ENCODE measurements at places on chromosomes 16 and 17.

GRCh38 chr17:4204190-4204589, 59.6 kb downstream of the ANKFY1 start:
- DNase-seq = no peak

DNA sequence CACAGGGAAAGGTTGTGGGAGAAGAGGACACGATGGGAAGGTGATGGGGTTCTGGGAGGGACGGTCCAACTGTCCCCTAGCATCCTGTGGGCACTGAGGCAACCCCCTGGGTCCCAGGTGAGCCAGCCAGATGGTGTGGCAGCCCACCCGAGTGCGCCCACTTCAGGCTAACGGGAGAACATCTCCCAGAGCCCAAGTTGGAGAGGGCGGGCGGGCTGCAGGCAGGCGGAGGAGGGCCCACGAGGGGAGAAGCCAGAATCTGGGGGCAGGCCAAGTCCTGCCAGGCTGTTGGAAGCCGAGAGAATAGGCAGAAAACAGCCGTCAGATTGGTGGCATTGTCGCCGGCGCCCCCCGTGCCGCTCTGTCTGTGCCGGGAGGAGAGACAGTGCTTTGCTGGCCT, 13.8 kb upstream of the ABCC3 start:
- no peak for DNase-seq

DNA sequence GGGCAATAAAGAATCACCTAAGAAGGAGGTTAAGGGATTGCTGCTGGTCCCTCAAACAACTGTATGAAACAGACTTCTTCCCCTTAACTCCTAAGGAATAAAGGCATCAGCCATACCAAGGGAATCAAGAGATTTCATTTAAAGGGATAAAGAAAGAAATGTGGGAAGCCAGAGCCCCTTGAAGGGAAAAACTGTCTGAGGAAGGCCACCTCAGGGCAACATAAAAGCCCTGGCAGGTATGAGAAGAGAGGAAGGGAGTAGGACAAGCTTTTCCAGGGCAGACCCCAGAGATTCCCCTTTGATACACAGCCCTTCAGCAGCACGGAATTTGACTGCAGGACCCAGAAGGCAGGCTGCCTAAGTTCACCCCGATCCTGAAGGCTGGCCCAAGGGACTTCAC, 43.5 kb downstream of the COG7 start:
- DNase-seq = no peak

- DNase-seq = no peak
These were observed 21.2 kb upstream of the LGALS9 start for GRCh38 chr17:27609611-27610303.

- DNase-seq = no peak
These were observed 141.9 kb upstream of the CDH5 start for GRCh38 chr16:66224626-66225025.

GRCh38 chr16:10859020-10859419, 18.0 kb upstream of the CIITA start:
- DNase-seq = no peak

GRCh38 chr17:77847221-77848085, 111.0 kb upstream of the TNRC6C start:
- no peak for DNase-seq

DNA sequence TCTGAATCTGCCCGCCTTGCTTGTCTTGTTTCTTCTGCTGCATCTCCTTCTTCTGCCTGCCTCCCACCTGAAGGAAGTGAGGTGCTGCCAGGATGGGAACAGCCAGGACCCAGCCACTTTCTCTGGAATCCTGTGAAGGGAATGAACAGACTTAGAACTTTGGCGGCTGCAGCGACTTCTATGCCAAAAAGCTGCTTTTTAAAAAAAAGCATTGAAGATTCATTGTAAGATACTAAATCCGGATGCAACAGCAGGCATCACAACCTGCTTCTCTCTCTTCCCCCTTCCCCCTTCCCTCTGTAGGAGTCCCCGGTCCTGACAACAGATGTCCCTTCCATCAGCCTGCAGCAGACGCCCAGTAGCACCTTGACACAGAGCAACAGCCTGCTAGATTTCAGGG, 176.3 kb downstream of the HS3ST4 start:
- no peak for DNase-seq

DNA sequence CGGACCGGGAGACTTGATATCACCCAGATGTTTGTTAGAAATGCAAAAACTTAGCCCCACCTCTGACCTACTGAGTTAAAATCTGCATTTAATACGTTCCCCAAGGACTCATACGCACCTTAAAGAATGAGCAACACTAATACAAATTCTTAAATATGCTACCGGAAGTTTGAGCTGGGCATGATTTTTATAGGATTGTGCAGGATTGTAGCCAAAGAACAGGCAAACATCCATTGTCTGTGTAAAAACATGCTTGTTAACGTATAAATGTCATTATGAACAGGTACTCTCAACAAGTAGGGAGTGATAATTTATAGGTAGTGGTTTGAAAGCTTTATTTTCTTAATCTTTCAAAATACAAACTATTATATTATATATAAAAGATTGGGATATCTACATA, 22.3 kb upstream of the COX10 start:
- DNase-seq = no peak

DNA sequence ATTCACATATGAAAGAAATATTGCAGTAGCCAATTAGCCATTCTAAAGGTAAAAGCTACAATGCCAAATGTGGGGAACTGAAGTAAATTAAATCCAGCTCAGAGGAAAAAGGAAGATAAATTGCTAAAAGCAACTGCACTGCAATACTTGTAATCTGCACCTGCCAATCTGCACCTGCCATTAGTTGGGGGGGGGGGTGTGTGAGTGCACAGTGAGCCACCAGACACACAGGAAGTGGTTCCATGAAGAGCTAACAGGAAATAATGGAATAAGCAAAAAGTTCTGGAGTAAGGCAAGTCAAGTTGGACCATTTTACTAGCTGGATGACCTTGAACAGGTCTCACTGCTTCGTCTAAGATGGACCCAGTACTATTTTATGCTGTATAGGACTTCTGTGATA, 191.8 kb downstream of the PARN start:
- no peak for DNase-seq

DNA sequence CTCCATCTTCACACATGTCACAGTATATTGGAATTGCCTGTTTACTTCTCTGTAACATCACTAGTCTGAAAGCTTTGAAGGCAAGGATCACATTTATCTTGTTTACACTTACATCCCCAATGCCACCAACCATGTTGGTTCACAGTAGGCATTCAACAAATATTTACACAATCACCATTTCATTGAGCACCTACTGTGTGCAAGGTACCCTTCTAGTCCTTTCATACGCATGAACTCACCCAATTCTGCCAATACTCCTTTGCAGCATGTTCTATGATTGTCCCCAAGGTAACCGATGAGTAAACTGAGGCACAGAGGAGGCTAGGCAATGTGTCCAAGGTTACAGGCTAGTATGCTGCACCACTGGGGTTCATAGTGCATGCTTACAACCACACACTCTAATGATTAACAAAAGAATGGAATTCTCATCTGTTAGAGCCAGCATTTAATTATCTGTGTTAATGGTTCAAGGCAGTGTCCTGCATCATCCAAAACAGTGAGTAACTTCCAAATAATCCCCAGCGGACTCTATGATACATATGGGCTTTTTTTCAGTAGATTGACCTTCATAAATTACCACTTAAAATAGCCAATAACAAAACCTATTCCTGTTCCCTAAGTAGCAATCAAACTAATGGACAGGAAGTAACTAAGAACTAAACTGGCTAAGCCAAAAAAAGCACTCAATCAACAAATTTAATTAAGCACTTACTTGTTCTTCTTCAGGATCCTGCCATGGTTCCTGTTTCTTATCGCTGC, 364.5 kb upstream of the XYLT1 start:
- no peak for DNase-seq

DNA sequence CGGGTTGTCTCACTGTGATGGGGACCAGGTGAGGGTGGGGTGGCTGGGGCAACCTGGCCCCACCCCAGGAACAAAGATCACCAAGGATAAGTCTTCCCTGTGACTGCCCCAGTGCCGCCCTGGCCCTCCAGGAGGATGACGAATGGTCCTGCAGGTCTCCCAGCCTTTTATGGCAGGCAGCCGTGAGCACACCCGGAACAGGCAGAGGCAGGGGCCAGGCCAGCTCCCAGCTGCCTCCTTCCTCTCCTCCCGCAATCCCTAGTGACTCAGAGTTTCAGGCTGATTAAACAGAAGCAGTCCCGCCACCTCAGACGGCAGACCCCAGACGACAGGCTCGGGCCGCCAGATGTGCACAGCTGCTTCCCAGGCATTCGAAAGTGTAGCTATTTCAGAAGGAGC, 13.3 kb downstream of the JUP start:
- no peak for DNase-seq

DNA sequence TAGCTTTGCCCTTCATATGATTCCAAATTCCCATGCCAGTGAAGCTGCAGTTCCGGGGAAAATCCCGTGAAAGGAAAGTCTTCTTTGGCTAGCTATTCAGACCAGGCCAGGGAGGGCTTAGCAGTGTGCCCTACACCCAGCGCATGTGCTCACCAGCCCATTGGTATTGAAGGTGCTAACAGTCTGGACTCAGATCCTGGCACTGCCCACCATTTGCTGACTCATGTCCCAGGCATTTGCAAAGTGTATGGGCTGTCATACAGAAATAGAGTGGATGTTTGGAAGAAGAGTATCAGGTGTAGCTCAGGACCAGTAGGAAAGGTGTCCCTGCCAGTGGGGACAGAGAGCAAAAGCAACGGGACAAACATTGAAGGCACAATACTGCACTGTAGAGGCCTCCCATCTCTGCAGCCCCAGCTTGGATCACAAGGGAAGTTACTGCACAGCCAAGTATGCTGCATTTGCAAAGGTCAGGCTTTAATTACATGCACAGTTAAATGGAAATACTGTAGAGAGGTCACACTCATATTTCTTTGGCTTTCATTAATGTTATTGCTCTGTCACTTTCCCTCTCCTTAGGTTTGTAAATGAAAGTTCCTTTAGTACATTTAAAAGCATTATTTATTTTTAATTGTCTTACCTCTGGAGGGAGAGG, 220.0 kb downstream of the IRX3 start:
- DNase-seq = no peak

DNA sequence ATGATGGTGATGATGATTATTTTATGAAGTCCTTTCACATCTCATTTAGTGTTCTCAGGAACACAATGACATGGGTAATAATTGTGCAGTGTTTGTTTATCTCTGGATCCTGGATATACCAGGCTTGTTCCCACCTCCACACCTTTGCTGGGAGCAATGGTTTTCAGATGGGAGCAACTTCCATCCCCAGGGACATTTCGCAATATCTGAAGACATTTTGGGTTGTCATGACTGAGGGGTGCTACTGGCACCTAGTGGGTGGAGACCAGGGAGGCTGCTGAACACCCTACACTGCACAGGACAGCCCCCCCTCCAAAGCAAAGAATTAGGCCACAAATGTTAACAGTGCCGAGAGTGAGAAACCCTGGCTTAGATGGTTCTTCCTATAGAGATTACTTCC, 13.5 kb upstream of the SALL1 start:
- DNase-seq = no peak

GRCh38 chr17:1896243-1897104, 66.7 kb downstream of the RPA1 start:
- no peak for DNase-seq

DNA sequence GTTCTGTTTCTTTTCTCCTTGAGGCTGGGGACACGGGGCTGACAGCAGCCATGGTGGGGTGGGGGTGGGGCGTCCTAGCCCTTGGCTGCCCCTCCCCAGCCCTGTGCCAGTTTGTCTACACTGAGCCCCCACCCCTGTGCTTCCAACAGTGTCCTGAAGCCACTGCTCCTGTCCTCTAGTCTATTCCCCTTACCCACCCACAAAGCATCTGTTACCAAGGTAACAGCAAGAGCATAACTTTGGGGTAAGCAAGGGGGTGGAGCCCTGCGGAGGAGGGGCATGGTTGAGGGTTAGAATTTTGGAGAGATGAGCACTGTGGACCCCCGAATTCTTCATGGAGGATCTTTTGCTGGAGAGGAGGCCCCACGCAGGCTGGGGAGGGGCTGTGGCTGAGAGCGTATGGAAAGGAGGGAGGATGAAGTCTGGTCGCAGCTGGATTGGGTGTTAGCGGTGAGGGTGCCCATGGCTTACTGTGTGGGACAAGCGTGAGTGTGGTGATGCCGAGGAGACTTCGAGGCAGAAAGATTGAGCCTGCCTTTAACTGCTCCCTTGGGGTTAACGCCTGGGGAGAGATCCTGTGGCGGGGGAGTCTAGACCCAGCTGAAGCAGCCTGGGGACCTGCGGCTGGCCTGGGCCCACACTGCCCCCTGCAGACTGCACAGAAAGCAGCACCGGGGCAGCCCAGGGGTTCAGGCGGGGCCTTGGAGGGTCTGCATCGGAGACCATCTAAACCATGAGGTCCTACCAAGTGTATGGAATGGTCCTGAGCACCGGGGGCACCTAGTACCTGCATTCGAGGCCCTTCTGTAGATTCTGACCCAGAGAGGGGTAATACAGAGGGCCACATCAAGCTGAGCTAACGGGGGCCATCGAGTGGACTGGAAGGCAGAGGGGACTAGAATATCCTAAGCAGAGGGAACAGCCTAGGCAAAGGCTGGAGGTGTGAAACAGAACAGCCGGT, 6.1 kb upstream of the STAC2 start:
- peak; percentile 34 for DNase-seq

GRCh38 chr16:86823125-86823524, 244.8 kb downstream of the FOXL1 start:
- DNase-seq = no peak

- no peak for DNase-seq
These were observed 106.8 kb upstream of the CHMP6 start for GRCh38 chr17:80884811-80885210.

GRCh38 chr16:52076801-52077201, 470.1 kb downstream of the TOX3 start:
- no peak for DNase-seq

DNA sequence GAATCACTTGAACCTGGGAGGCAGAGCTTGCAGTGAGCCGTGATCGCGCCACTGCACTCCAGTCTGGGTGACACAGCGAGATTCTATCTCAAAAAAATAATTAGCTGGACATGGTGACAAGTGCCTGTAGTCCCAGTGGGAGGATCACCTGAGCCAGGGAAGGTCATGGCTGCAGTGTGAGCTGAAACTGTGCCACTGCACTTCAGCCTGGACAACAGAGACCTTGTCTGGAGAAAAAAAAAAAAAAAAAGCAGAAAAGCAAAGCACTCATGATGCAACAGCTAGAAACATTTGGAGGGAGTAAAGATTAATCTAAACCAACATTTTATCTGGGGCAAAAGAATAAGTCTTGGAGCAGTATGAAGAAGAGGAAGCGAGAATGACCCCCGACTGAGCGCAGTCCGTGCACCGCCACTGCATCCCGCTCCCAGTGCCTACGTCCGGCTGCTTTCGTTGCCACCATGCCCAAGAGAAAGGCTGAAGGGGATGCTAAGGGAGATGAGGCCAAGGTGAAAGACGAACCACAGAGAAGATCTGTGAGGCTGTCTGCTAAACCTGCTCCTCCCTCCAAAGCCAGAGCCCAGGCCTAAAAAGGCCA, 8.2 kb downstream of the PRPSAP1 start:
- DNase-seq = no peak

GRCh38 chr16:7270823-7271222, 61.8 kb upstream of the RBFOX1 start:
- no peak for DNase-seq

- DNase-seq = no peak
These were observed 136.7 kb upstream of the HS3ST2 start for GRCh38 chr16:22677024-22677830.

Measured in stimulated activated CD8-positive, alpha-beta memory T cell treated with anti-CD3 and anti-CD28 coated beads, Interleukin-15, amount 100 ng/mL, for 4 hours (primary cell).